Cardiac septum (tissue), 1 donor: ENCODE measurements at places on chromosomes 3 and 15. TPM values are rescaled to one million over a fixed set of nuclear protein-coding genes. Genes with fewer than 3 reads are reported as not detected.

Gene CADPS
- total RNA-seq, result 45.1 TPM

Gene PEX11A
- 5.0 TPM for total RNA-seq

Gene MKRN3
- total RNA-seq, result 0.32 TPM

- no peak for DNase-seq
Measured at GRCh38 chr3:136055491-136055890, 90.0 kb downstream of the PPP2R3A start.

DNA sequence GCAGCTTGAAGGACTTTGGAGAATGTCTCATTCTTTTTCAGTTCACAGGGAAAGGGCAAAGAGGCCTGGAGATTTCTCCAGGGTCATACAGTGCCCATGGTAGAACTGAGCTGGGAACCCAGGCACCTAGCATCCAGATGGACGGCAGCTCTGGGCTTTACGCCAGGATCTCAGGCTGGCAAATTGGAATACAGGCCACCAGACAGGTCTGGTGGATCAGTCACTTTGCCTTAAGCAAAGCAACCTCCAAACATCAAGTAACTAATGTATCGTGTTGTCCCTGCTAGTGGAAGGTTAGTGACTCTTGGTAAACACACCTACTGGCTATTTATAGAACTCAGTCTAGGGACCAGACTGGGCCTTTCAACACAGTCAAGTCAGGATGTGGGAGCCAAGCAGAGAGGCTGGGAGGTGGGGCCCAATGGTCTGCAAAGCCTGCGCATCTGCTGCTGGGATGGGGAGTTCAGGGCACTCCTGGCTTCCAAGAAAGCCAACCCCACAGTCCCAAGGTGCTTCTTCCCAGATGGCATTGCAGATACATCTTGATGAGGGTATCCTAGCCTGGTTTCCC is 30.2 kb downstream of the RPLP1 start:
- DNase-seq, result no peak

DNA sequence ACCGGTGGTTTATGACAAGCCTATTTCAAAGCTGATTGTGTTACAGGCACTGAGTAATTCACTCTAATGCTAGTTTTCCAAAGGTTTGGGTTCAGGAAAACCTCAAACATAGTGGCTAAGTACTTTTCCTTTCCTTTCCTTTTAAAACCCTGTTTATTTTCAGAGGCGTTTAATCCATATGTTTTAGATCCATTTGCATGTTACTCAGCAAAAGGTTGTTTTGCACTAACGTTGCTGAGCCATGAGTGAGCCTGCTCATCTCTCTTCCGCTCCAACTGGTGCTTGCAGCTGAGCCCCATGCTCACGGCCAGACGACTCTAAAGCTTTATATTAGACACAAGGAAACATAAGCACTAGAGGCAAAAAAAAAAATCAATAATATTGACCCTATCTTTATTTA is 9.4 kb downstream of the CEMIP start:
- DNase-seq, result no peak

- no peak for DNase-seq
Measured at GRCh38 chr15:92709110-92709790, 53.7 kb upstream of the FAM174B start.

DNA sequence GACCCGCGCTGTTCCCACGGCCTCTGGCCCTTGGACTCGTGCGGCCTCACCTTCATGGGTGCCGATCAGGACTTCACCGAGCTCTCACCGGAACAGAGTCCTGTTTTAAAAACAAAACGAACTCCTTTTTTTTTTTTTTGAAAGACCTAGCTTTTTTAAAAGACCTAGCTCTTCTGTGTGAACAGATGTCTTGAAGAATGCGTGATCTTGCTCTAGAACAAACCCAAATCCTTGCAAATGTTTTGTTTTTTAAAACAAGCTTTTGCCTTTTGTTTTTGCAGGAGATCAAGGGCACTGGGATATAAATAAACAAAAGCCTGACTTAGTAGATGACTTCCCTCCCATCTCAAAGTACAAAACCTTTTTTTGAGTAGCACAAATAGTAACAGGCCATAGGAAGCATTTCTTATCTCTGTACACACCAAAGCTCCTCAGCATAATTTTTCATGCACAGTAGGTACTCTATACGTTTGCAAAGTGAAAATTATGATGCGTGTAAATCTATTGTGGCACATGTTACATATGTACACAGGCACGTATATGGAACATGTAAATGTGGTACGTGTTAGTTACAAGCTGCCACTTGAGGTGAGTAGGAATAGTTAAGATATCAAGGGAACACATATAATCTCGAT is 1.1 kb upstream of the MSL2 start:
- DNase-seq, result no peak

DNA sequence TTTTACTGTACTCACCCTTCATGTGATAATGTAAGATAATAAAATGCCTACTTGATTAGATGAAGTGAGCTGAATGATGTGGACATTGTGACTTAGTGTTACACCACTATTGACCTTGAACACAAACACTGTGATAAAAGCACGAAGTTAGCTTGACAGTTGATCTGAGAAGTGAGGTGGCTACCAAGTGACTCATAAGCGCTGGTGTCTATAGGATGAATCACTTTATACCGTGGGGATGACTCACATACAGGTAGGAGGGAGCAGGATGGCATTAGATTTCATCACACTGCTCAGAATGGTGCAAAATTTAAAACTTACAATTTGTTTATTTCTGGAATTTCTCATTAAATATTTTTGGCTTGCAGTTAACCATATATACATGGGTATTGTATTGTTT is 174.7 kb upstream of the CNTN3 start:
- no peak for DNase-seq
